ENCODE measurements at places on chromosomes 13 and 19. TPM values are rescaled to one million over a fixed set of nuclear protein-coding genes. Genes with fewer than 3 reads are reported as not detected.

GJB2 gene
- total RNA-seq: not detected

GRCh38 chr19:8640402-8641004, 10.1 kb downstream of the NFILZ start:
- no peak for DNase-seq

DNA sequence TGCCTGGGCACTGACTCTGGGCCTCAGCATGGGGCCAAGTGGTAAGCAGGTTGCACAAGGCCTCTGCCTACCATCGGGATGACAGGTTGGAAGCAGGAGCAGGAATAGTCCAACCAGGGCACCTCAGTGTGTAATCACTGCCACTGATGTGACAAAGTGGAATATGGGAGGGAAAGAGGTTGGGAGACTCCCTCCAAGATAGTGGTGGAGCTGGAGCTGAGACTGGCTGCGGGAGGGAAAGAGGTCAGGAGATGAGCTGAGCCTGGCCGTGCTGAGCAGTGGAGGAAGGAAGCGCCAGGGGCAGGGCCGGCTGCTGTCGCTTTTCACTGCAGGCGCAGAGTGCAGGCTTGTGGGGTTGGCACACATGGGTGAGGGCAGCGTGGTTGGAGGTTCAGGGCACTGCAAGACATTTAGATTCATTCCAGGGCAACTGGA, 6.8 kb downstream of the UPF3A start:
- no peak for DNase-seq

DNMT1 gene
- total RNA-seq: 138 TPM

DNA sequence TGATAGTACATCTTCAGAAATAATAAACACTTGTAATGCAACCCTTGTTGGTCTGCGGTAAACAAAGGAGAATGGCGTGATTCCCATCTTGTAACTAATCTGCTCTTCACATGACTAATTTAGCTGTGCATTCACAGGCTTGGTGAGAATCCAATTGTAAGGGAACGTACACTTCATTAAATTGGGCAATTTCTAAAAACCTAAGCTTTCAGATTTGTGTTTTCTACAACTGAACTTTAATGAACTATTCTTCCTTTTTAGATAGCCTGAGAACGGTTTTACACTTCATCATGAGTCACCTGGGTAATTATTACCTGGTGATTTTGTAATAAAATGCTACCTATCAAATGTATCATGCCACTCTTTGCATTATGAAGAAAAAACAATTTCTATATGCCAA, 306.9 kb downstream of the KLF5 start:
- DNase-seq: no peak

CASP14 gene
- not detected for total RNA-seq

- no peak for DNase-seq
Observed at GRCh38 chr13:71663431-71663830, 203.6 kb downstream of the DACH1 start.

- no peak for DNase-seq
Observed at GRCh38 chr13:111468037-111468959, 147.9 kb downstream of the TEX29 start.

DNA sequence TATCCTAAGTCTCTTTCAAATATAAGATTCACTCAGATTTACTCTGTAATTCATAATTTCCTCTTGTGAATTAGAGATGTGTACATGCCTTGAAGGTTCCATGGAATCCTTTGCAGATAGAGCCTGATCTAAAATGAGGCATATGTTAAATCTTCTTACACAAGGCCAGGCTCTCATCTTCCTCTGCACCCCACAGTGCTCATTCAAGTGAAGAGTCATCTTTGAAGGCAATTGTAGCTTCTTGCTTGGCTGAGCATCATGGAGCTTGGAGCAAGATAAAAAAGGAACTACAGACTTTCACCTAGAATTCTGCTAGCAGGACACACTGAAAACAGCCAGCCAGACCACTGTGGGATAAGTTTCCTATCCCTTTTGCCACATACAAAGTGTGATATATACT, 566.4 kb downstream of the PCDH9 start:
- no peak for DNase-seq

GRCh38 chr19:4908781-4909155, 533 bp upstream of the UHRF1 start:
- DNase-seq: no peak

DNA sequence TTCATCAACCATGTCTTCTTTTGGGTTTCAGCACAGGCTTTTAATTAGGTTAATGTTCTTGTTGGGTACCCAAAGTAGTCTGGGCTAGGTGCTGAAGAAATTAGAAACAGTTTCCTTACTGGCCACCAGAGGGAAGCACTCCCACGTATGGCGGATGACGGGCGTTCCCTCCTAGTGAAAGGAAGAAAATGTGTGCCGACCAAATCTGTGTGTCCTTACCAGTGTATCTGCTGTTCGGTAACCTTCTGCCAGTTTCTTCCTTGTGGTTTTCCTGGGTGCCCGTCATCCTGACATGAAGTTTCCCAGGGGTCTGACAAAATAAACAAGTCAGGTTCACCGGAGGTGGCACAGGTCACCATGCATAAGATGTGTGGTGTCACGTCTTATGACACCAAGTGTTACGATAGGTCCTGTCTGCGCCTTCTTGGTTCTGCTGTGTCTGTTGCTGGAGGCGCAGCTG, 6.0 kb upstream of the WDR88 start:
- DNase-seq: peak; percentile 42

KBTBD7 gene
- 0.72 TPM for total RNA-seq

DNA sequence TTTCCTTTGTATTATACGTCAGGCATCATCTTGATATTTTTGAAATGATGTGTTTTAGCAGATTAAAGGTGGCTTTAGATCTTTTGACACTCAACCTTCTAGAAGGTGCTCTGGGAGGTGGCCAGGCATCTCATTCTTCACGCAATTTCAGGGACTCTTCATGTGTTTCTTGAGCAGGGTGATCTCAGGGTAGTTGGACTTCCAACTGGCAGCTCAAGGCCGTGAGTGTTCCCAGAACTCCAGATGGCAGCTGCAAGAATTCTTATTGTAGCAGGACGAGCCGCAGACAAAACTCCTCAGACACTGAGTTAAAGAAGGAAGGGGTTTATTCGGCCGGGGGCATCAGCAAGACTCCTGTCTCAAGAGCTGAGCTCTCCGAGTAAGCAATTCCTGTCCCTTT, 82.5 kb upstream of the UBAC2 start:
- no peak for DNase-seq

DNA sequence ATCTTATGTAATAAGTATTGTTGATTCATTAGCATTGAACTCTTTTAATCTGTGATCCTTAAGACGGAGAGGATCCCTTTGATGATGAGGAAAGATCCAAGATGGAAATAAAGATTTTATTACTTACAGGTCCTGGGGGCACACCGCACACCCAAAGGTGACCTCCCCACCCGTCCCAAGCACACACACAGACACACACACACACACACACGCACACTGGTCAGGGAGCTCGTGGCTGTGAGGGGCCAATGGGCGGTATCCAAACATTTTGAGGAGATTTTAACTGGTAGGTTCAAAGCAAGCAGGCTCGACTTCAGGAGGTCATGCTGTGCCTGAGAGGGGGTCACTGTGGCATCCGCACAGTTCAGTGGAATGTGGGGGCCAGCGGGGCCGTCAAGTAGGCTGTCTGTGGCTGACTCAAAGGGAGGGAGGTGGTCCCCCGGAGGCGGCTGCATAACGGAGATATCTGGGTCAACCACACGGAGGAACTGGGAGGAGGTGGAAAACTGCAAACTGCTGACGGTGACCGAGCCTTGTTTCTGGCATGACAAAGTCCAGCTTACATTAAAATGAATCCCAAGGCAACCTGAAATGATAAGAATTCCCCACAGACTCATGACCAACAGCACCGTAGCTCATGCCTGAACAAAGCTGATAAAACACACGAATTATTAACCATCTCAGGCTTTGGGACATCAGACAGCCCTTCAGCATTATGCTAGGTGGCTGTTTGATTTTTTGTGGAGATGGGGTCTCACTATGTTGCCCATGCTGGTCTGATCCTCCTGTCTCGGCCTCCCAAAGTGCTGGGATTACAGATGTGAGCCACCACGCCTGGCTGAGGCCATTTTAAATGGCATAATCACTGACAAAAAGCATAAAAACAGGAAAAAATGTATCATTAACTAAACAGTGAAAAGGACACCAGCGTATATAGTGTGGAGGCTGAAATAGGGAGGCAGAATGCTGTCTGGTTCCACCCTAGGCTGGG, 20.9 kb upstream of the SIGLEC11 start:
- DNase-seq: no peak

DNA sequence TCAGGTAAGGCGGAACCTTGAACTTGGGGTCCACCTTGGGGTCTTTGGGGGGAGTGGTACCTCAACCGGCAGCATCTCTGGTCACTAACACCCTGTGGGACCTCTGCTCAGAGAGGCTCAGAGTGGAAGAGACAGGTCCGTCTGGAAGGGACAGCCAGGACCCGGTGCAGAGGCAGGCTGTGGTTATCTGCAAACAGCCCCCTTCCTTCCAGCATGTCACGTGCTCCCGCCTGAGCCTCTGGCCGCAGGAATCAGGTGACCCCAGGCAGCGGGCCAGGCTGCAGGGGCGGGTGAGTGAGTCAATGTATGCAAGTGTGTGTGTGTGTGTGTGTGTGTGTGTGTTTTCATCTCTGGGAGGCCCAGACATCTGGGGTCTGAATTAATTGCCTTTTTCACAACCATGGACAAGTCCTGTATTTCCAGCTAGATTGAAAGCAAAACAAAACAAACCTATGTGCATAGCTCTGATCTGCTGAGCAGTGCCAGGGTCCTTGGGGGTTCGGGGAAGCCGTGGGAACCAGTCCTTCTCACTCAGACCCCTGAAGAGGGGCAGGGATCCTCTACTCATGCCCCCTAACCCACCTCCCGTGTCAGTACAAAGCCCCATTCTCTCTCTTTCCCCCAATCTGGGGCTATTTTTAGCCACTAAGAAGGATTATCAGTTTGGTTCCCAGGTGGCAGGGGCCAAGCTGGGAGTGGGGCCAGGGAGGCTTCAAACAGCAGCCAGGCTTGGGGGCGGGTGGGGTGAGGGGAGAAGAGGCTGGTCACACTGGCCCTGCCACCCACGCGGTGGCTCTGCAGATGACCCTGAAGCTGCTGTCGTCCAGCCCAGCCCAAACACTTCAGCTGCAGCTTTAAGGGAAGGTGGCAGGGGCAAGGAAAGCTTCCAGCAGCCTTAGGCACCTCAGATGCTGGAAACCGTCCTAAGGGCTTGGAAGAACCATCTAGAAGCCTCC, 31.4 kb downstream of the CERS4 start:
- DNase-seq: peak; percentile 95

CGB2 gene
- total RNA-seq: not detected

DNA sequence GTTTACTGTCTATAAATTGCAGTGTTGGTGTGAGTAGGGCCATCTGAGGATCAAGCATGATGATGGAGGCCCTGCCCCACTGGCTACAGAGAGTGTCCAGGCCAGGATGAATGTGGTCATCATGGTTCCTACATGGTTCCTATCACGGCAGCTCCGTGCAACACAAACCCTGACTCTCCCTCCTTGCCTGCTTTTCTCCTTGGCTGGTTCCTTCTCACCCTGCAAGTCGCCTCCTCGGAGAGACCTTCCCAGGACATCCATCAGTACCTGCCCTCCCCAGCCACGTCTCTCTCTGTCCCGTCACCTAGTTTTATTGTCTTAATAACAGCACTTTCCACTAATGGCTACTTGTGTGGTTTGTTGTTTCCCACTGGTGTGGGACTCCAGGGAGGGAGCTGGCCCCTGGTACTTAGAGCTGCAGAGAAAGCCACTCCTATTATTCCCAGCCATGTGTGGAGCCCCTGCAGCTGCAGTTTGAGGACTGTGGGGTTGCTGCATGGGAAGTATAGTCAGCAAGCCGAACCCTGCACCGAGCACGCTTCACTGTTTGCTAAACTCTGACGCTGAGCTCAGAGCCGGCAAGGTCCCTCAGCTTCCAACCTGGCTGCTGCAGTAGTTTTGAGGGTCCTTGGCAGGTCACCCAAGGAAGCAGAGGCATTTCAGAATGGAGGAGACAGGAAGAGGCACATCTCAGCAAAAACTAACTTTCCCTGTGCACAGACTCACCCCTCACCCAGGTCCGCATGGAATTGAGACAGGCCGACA, 146.4 kb upstream of the VSTM2B start:
- DNase-seq: no peak

POU4F1 gene
- not detected for total RNA-seq

SMAD9 gene
- total RNA-seq: 7.6 TPM

GRCh38 chr19:18098891-18099622, 1.5 kb downstream of the MAST3 start:
- DNase-seq: no peak

GRCh38 chr13:110387451-110388107, 80.5 kb downstream of the COL4A2 start:
- DNase-seq: no peak

DNA sequence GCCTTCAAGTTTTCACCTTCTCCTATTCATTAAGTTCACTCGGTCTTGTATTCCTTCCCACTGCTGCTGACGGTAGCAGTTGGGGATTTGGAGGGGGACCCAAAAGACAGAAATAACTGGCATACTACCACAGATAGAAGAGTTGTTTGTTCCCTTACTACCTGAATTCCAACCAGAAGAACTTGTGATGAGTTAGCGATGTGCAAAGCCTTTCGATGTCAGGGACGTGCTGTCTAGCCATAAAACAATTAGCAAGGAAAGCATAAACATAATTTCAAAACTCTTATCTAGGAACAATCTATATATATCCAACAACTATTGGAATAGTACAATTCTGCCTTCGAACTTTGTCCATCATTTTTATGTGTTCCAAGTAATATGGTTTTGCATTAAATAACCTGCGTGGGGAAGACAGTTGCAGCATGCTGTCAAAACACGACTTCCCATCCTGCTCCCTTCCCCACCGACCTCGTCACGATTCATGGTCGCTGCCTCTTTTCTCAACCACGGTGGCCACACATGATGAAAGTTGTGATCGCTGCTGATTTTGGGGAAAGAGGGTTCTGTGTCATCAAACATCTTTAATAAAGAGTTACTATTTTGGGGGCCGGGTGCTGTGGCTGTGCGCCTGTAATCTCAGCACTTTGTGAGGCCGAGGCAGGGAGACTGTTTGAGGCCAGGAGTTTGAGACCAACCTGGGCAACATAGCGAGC, 3.8 kb upstream of the SLC7A9 start:
- no peak for DNase-seq

DNA sequence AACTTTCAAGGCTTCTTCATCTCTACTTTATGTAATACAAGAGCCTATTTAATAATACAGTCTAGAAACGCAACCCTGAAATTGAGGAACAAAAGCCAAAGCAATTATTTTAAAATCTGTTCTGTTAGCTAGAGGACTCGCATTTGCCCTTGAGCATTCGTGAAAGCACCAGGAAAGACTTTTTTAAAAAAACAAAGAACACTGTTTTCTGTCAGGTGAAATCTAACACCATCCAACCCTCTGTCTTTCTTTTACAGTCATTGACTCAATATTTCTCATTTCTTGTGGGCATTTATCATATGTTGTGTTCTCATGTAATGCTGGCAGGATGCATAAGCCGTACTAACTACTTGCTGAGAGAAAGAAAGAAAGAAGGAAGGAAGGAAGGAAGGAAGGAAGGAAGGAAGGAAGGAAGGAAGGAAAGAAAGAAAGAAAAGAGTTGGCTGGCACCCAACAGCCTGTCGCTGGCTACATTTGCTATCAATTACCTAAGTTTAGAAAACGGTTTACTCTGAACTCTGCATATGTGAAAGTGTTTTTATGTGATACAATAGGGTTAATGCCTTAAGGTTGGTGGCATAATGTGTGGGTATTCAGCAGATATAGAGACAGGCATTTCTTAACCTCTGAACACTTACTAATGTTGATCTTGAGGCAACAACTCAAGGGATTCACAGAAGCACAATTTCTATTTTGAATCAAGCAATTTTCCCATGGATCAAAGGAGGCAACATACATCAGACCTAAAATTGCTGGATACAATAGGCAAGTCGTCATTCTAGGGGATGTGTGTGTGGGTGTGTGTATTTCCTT, 445.4 kb downstream of the DCT start:
- no peak for DNase-seq

PEX11G gene
- not detected for total RNA-seq
